ENCODE measurements at places on chromosomes 5 and 9. TPM values are rescaled to one million over a fixed set of nuclear protein-coding genes. Genes with fewer than 3 reads are reported as not detected.

FCN2 gene
- not detected for total RNA-seq

STPG3 gene
- total RNA-seq: not detected

UNC5A gene
- total RNA-seq: not detected

C6 gene
- not detected for total RNA-seq

DNA sequence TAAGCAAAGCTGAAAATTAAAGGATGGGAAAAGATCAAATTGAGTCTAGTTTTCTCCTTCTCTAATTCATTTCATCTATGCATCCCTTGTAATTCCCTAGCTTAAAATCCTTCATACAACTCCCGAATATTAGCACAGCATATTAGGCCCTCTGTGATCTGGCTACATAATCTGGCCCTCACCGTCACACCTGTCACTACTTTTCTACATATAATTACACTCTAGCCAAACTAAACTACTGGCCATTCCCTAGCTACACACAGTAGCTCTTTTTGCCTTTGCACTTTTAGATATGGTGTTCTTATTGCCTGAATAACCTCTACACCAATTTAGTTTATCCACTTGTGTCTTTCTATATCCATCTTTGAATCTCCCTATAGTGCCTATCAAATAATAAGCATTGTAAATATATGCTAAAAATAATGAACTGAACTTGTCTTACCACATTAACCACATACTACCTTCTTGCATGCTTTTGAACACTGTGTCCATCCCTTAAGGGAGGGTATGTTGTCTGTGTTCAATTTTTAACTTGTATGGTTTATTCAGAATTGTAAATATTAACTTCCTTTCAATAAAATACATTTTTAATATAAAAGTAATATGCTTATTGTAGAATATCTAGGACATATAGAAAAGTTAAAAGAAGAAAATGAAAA lies 15.9 kb downstream of the RANBP6 start:
- no peak for DNase-seq

- DNase-seq: no peak
These were observed 458.6 kb upstream of the CLINT1 start for GRCh38 chr5:158317507-158317906.

- DNase-seq: no peak
These were observed 2188.5 kb upstream of the WWC1 start for GRCh38 chr5:166102947-166103346.

All from uterus (tissue), 4 donors.